ENCODE measurements at places on chromosomes 6 and 20.
A peak's percentile ranks its signal among the peaks of the same experiment; 100 is the strongest.

DNA sequence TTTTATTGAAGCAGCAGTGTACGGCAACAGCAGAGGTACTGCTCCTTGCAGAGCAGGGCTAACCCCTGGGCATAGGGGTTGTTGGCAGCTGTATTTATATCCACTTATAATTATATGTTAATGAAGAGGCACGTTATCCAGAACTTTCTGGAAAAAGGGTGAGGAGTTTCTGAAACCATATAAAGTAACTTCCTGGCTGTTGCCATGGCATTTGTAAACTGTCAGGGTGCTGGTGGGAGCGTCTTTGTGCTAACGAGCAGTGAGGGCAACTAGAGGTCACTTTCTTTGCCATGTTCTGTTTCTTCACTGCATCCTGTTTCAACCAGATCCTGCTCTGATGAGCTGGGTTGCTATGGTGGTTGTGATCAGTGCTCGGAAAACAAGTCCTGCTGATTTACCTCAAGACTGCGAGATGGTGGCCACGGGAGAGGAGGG lies 11.1 kb upstream of the ARFGEF2 start:
- no peak for DNase-seq

DNA sequence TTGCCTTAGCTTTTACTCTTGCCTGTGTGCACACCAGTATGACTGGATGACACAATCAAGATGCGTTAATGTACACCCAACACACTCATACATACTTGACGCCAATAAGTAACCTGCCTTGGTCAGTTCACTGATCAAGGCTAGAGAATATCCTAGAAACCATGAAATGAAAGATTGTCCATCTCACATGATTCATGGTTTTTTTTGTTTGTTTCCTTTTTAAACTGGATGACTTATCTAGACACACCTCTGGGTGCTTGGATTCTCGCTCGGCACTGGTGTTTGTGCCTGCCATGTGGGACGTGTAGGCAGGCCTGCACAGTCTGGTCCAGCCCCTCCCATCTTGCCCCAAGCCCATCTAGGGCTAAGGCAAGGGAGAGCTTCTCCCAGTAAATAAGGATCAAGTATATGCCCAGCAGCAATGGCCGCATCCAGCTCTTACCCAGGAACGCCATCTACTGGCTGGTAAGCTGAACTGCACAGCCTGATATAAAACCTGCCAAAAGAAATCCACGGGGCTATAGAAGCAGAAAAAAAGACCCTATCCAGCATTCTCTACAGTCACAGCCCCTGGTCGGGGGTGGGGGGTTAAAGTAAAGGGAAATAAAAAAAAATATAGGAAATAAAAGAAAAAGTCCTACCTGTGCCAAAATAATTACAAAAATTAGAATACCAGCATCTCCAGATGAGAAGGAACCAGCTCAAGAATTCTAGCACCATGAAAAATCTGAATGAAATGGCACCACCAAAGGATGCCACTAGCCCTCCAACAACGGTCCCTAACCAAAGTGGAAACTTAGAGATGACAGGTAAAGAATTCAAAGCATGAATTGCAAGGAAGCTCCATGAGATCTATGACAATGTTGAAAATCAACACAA lies 73.3 kb downstream of the OTOR start:
- no peak for DNase-seq

- DNase-seq, result no peak
These were observed 19.4 kb downstream of the PKIG start for GRCh38 chr20:44601801-44602204.

DNA sequence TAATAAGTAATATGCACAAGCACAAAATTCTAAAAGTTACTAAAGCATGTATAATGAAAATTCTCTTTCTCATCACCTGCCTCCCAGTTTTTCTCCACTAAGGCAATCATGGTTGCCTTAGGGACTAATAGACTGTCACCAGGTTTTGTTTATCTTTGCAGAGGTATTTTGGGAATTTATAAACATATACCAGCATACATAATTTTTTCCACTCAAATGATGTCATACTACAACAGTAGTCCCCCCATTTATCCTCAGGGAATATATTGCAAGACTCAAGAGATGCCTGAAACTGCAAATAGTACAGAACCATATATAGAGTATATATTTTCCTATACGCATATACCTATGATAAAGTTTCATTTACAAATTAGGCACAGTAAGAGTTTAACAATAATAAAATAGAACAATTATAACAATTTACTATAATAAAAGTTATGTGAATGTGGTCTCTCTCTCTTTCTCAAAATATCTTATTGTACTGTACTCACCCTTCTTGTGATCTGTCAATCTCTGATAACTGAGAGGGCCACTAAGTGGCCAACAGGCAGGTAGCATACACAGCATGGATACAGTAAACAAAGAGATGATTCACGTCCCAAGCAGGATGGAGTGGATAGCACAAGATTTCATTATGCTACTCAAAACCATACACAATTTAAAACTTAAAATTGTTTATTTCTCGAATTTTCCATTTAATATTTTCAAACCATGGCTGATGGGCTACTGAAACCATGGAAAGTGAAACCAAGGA lies 19.7 kb downstream of the RBL1 start:
- DNase-seq, result no peak

DNA sequence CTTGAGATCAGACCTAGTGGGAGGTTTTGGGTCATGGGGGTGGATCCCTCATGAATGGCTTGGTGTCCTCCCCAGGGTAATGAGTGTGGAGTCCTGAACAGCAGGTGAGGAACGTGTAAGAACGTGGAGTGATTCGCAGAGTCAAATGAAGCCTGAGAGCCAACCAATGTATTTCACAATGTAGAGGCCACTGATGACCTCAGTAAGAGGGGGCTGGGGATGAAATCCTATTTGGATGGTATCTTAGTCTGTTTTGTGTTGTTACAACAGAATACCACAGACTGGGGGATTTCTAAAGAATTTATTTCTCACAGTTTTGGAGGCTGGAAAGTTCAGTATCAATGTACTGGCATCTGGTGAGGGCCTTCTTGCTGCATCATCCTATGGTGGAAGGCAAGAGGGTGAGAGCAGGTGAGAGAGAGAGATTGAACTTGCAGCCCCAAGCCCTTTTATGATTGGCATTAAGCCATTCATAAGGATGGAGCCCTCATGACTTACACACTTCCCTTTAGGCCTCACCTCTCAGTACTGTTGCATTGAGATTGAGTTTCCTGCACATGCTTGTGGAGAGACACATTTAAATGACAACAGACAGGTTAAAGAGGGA lies 47.3 kb upstream of the HIVEP1 start:
- DNase-seq, result no peak

DNA sequence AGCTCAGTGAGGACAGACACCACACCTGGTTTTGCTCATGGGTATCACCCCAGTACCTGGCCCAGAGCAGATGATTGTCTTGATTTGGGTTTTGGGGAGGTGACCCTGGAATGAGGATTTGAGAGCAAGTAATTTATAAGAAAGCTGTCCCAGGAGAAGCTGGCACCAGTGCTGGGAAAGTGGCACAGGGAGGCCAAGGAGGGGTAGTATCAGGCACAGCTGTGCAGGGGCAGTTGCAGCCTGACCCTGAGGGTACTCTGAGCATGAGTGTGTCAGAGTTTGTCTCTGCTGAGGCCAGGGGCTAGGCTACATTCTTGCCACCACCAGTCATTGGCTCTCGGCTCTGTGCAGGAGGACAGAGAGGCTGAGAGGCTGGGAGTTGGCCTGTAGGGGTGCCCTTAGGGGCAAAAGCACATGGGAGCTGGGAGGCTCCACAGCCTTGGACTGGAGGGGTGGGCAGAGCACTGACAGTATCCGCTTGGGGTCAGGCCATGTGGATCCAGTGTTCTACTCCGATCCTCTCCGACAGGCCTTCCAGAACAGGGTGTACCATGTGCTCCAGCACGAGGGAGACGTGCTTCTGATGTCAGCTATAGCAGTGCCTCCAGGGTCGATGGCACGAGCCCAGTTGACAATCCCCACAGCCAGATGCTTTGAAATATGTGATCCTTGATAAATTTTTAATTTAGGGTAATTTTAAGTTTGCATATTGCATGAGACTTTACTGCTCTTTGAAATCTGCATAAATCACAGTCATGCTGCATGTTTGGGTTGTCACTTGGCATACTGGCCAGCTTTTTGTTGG lies 121.3 kb downstream of the PHACTR3 start:
- DNase-seq, result no peak

- DNase-seq, result peak; percentile 23
These were observed 202.3 kb downstream of the DLL1 start for GRCh38 chr6:170088582-170088955.

GRCh38 chr20:40710603-40711002 lies 21.6 kb upstream of the MAFB start:
- no peak for DNase-seq

GRCh38 chr6:168607272-168608112 lies 166.5 kb downstream of the SMOC2 start:
- DNase-seq, result no peak

GRCh38 chr6:106083618-106084017 lies 2.5 kb upstream of the PRDM1 start:
- no peak for DNase-seq

- DNase-seq, result no peak
These were observed 65.2 kb downstream of the RIPOR3 start for GRCh38 chr20:50625986-50626677.

GRCh38 chr6:54262971-54263370 lies 45.3 kb upstream of the TINAG start:
- DNase-seq, result no peak

- no peak for DNase-seq
These were observed 34.3 kb upstream of the TCF21 start for GRCh38 chr6:133854364-133855275.

- DNase-seq, result no peak
These were observed 292.4 kb upstream of the CHD6 start for GRCh38 chr20:41910558-41910957.

GRCh38 chr6:170036916-170037315 lies 254.0 kb downstream of the DLL1 start:
- no peak for DNase-seq

DNA sequence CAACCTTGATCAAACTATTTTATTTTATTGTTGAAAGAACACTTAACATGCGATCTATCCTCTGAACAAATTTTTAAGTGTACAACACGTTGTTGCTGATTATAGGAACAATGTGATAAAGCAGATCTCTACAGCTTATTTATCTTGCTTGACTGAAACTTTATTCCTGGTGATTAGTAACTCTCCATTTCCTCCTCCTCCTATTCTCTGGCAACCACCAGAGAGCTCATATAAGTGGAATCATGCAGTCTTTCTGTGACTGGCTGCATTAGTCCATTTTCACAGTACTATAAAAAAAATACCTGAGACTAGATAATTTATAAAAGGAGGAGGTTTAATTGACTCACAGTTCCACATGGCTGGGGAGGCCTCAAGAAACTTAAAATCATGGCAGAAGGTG lies 218.1 kb downstream of the LRFN2 start:
- no peak for DNase-seq

GRCh38 chr6:135044639-135045038 lies 10.0 kb downstream of the HBS1L start:
- DNase-seq, result no peak

DNA sequence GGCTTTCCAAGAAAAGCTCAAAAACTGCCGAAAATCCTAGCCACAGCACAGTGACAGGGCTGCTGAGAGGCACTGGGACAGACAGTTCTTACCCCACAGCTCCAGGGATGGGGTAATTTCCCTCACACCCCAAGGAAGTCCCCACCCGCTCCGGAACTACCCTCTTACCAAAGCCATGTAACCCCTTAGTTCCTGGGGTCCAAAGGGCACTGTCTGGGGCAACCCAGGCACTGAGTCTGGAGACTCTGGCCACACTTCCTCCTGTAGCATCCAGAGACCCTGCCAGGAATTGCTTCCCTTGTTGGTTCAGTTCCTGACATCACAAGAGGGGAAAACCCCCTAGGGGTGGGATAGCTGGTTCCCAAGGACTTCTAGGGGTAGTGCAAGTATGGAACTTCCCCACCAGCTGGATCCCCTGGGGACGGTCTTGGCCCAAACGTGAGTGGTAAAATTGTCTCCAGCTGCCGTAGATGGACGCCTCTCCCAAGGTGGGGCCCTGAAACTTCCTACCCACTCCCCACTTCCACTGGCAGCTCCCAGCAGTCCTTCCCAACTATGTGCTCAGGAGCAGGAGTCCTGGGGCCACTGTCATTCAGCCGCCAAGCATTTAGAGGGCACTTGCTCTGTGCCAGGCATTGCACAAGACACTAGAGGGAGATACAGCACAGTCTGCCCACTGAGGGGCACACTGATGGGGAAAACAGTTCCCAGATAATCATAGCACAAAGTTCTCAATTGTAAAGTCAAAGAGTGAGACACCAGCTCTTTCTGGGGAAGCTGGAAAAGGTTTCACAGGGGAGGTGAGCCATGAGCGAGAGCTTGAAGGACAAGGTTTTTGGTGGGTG lies 17.2 kb upstream of the HCK start:
- no peak for DNase-seq

- DNase-seq, result no peak
These were observed 36.3 kb upstream of the ZFAND3 start for GRCh38 chr6:37783025-37783855.

- no peak for DNase-seq
These were observed 527 bp downstream of the TOMM34 start for GRCh38 chr20:44959638-44960102.

DNA sequence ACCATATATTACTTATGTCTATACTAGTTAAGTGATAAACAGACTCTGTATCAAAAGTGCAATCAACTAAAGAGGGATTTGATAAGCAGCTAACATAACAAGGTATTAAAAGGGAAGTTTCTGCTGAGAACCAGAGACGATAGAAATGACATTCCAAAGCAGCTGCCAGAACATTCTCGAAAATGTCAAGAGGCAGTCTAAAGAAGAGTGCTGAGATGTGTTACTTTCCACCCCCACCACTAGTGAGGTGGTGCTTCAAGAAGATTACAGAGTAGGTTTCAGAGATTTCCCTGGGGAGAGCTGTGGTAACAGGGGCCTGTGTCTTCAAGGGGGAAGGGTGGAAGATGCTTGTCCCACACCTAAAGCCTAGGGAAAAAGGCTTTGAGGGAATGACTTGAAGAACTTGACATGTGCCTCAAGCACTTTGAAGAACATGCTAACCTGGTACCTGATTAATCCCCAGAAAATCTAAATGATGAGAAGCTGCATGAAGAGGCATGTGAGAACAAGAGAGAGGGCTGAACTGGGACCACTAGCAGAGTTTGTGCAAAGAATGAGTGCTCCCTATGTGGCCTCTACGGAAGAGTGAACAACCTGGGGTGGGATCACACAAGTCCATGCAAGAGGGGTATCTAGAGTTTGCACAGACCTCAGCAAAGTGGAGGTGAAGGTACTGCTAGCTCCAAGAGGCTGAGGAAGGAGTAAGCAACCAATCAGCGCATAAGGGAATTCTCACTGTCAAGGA lies 5.0 kb downstream of the FAM184A start:
- DNase-seq, result no peak

DNA sequence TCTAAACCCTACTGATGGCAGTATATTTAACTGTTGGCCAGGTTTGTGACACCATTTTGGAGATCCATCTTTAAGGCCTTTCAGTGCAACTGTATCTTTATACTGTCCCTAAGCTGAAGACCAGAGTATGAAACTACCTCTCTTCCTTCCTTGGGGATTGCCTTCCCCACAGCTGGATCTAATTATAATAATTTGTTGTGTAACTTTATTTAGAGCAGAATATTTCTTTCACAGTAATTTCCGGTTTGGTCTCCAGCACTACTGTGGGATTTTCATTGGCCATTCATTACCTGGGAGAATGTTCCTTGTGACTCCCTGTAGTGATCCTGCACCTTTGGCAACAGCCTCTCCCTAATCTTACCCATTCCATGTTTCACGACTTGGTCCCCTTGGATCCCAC lies 75.2 kb downstream of the AKAP7 start:
- no peak for DNase-seq

GRCh38 chr6:169803816-169804340 lies 52.5 kb downstream of the ERMARD start:
- DNase-seq, result no peak

GRCh38 chr6:25136854-25137253 lies 142.3 kb upstream of the CARMIL1 start:
- DNase-seq, result no peak

- DNase-seq, result no peak
These were observed 1.5 kb downstream of the SALL4 start for GRCh38 chr20:51800872-51801121.

Measured in activated B cell treated with CpG ODN at 0.5 μM for 24 hours (primary cell).